Stimulated activated memory B cell treated with anti-CD40 and anti-IgM and Interleukin-4, amounts not matched to agents 10 μg/mL and 1 μg/mL and 100 μg/mL, for 72 hours (primary cell): ENCODE measurements at places on chromosomes 7 and 10.

GRCh38 chr10:17923728-17924127, 28.0 kb upstream of the SLC39A12 start:
- H3K36me3 ChIP-seq, result no peaks in the 10 kb centered on the region
- no peak for ATAC-seq
- no peak overlapping the region for H3K27ac ChIP-seq
- H3K27me3 ChIP-seq, result no peaks in the 10 kb centered on the region
- H3K4me3 ChIP-seq, result no peak overlapping the region
- H3K4me1 ChIP-seq, result no peaks in the 10 kb centered on the region

GRCh38 chr7:132959891-132960290, 122.0 kb downstream of the CHCHD3 start:
- ATAC-seq, result no peak
- peaks cover under 1% of the 10 kb centered on the region for H3K4me1 ChIP-seq
- no peak overlapping the region for H3K4me3 ChIP-seq
- peaks cover 15% of the 10 kb centered on the region for H3K36me3 ChIP-seq
- no peaks in the 10 kb centered on the region for H3K27me3 ChIP-seq

DNA sequence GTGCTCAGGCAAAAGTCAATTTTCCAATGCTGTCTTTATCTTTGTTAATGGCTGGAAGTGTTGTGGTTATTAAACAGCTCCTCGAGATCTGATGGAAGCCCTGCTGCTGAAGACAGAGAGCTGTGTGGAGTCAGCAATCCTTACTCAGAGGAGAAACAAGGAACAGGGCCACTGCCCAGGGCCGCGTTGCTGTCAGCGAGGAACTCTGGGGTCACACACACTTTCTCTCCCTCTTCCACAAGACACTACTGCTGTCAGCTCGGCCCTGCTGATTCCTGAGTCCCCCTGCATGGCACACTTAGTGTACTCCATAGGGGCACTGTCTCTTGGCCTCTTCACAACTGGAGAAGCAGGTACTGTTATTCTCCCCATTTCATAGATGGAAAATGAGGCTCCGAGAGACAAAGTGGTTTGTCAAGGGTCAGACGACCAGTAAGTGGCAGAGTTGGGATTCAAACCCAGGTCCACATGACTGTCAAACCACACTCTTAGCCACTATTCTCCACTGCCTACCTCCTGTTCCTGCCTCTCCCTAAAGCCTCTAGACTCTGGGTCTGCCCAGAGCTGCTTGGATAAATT, 29.3 kb upstream of the PDCD4 start:
- ATAC-seq, result peak; percentile 2
- peaks cover 76% of the 10 kb centered on the region for H3K4me1 ChIP-seq
- H3K27ac ChIP-seq, result peak overlapping the region; percentile 96
- H3K4me3 ChIP-seq, result peak overlapping the region; percentile 70
- H3K36me3 ChIP-seq, result peaks cover 4% of the 10 kb centered on the region
- H3K27me3 ChIP-seq, result no peaks in the 10 kb centered on the region

GRCh38 chr7:27079234-27079975, 16.4 kb downstream of the HOXA1 start:
- peaks cover 16% of the 10 kb centered on the region for H3K4me1 ChIP-seq
- H3K4me3 ChIP-seq, result no peak overlapping the region
- no peak overlapping the region for H3K27ac ChIP-seq
- H3K27me3 ChIP-seq, result no peaks in the 10 kb centered on the region

GRCh38 chr7:1512781-1513656, 8.8 kb upstream of the INTS1 start:
- H3K27ac ChIP-seq, result peak overlapping the region; percentile 81
- peaks cover 35% of the 10 kb centered on the region for H3K4me1 ChIP-seq
- no peaks in the 10 kb centered on the region for H3K27me3 ChIP-seq

GRCh38 chr10:113704637-113705343, 25.1 kb downstream of the CASP7 start:
- H3K4me1 ChIP-seq, result peaks cover 16% of the 10 kb centered on the region
- no peak overlapping the region for H3K4me3 ChIP-seq

GRCh38 chr7:150715738-150716137, 675 bp upstream of the GIMAP1 start:
- peaks cover 17% of the 10 kb centered on the region for H3K4me1 ChIP-seq
- no peak overlapping the region for H3K4me3 ChIP-seq
- H3K27ac ChIP-seq, result peak overlapping the region; percentile 69

GRCh38 chr10:97050205-97050745, 135.5 kb downstream of the SLIT1 start:
- H3K27me3 ChIP-seq, result no peaks in the 10 kb centered on the region
- peaks cover 10% of the 10 kb centered on the region for H3K4me1 ChIP-seq
- peak; percentile 54 for ATAC-seq
- H3K36me3 ChIP-seq, result no peaks in the 10 kb centered on the region
